ENCODE measurements at places on chromosomes 7 and 10.

DNA sequence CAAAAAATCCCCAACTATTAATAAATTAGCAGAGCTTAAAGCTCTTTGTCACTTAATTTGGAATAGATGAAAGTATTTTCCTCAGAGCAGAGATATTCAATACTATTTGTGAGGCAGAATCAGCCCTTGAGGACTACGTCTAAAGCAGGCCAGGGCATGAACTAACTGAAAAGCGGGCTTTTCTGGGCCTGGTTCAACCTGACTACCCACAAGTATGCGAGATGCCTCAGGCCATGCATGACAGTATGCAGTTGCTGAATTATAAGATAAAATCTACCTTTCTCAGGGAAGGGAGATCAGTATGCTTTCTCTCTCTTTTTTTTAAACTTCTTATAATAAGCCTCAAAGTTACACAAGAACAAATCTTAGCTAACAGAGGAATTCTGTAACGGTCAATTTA lies 20.1 kb downstream of the TMEM168 start:
- no peak for DNase-seq

DNA sequence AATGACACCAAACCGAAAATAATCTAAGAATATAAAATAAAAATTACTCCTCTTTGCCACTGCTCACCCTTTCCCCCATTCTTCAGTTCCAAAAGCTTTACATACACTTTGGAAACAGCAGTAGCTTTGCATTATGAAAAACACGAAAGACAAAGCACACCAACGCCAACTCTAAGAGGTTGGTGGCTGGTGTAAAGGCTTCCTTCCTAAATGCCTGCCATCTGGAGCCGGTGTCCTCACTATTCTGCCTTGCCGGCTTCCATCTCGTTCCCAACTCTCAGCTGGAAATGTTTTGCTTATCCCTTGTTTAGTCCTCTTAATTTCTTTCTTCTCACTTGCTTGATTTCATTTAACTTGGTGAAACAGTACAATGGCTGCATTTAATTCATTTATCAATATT lies 281.1 kb upstream of the LRRN3 start:
- DNase-seq: no peak

GRCh38 chr7:121313220-121313792 lies 15.5 kb upstream of the WNT16 start:
- DNase-seq: no peak

DNA sequence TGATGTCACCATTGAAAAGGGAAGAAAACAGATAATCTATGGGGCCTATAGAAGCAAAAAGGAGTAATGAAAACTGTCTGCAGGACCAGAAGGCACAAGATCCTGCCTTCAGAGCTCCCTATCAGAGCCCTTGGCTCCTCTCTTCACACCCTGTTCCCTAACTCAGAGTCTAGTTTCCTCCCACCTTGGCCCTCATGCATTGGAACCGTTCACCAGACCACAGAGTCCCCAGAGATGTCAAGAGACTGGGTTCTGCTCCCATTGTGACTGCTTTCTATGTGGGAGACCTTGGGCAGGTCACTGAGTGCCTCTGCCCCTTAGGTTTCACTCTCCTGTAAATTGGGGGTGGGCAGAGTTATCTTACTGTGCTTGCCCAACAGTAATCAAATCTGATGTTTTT lies 80.1 kb upstream of the RPA3 start:
- no peak for DNase-seq

DNA sequence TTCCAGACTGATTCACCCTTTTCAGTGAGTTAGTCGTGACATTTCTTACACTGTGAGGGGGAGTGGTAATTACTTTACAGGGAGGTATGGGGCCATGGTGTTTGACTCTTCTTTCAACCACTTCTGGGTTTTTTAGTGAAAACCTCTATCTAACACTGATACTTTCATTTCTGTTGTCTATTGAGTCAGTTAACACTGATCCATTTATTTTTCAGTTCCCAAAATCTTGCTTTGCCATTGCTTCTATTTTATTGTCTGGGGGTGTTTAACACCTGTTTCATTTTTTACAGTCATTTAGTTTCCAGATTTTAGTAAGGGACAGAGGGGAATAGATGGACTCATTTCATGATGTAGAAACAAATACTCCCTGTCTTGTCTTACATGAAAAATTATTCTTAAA lies 61.5 kb downstream of the HELLS start:
- DNase-seq: no peak

- no peak for DNase-seq
These were observed 11.9 kb upstream of the OR6V1 start for GRCh38 chr7:143040209-143040715.

DNA sequence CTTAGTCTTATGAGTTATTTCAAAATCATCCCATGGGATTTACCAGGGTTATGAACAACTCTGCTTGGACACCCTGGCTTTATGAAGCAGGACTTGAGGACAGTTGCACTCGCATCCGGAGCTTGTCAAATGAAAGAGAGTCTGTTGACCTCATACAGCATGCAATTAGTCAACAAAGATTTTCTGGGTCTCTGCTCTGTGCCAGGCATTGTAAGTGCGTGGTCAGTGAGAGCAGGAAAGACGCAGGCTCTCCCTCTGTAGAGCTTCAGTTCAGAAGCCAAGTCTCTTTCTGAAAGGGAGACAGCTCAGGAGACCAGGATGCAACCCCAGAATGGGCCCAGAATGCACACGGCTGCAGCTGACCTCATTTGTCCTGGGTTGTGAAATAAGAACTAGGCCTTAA lies 45.5 kb upstream of the DMBT1 start:
- DNase-seq: no peak
